ENCODE measurements at places on chromosomes 7 and 10.

- DNase-seq, result no peak
These were observed 149.2 kb downstream of the PAXIP1 start for GRCh38 chr7:154853727-154854095.

GRCh38 chr10:91856637-91857036 is 52.6 kb downstream of the FGFBP3 start:
- DNase-seq, result no peak

GRCh38 chr7:94410413-94411187 is 15.9 kb downstream of the COL1A2 start:
- DNase-seq, result no peak

DNA sequence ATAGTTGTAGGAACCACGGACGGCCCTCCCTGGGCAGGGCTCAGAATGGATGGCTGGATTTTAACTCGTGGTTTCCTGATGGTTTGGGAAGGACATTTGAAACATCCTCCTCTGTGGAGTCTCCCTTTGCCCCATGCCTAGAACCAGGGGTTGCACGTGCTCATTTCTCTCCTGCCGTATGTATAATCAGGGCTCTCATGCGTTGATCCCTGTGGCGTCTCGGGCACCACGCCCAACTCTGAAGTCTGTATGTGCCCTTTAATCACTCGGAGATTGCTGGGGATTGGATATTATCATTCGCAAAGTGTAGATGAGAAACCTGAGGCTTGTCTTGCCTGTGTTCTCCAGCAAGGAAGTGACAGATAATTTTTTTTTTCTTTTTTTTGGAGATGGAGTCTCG is 257.1 kb downstream of the CAMK1D start:
- DNase-seq, result no peak

- DNase-seq, result no peak
These were observed 299.1 kb upstream of the NFE2L3 start for GRCh38 chr7:25852939-25853271.

GRCh38 chr7:19969859-19970493 is 196.6 kb upstream of the TMEM196 start:
- no peak for DNase-seq

DNA sequence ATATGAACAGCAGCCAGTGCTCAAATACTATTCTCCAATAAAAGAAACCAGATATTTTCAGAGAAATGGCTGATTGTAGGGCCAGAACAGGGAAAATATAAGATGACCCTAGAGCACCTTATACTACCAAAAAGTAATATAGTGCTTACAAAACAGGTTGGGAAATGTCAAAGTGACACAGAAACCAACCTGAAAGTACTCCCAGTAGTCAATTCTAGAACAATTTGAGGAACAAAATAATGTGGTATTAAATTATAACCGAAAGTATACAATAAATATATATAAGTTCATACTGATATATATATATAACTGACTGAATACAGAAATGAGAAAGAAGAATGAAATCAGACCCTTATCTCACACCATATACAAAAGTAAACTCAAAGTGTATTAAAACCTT is 657.2 kb upstream of the PHF14 start:
- DNase-seq, result no peak
